Suprapubic skin (tissue), 4 donors: ENCODE measurements at places on chromosomes 4 and X. TPM values are rescaled to one million over a fixed set of nuclear protein-coding genes. Genes with fewer than 3 reads are reported as not detected.

Gene DTHD1
- 0.32 TPM for total RNA-seq

Gene GSX2
- total RNA-seq = not detected

- DNase-seq = no peak
These were observed 36.5 kb upstream of the PPM1K start for GRCh38 chr4:88320780-88321373.

DNA sequence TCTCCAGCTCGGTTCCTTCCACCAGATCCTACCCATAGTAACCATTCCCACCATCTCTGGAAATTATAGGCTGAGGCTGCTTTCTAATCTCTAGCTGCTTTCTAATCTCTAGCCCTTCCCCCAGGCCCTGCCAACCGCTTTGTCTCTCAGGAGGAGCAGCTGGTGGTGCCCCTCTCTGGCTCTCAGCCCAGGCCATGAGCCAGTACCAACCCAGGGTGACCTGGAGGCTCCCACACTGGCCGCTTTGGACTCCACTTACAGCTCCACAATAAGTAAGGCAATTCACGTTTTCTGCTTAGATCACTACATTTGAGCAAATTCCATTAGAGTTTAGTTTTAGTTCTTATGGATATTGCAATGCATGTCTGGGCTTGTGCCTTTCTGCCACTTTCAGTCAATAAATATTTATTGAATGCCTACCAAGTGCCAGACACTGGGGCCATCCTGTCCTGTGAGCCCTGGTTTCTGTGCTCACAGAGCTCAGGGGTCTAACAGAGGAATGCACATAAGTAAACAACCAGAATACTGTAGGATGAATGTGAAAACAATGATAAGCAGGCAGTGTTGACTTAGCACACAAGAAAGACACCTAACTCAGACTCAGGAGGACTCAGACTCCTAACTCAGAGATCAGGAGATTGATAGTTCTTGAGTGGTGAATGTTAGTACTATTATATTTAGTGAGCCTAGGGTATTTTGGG lies 38.9 kb downstream of the SMC1A start:
- DNase-seq = no peak

GRCh38 chr4:119105605-119106004 lies 30.0 kb upstream of the MYOZ2 start:
- no peak for DNase-seq
